Tongue (tissue), 3 donors: ENCODE measurements at places on chromosomes 6 and 20. TPM values are rescaled to one million over a fixed set of nuclear protein-coding genes. Genes with fewer than 3 reads are reported as not detected.

- DNase-seq: no peak
Observed at GRCh38 chr20:1626528-1627199, 6.9 kb upstream of the SIRPB1 start.

- no peak for DNase-seq
Observed at GRCh38 chr6:113524826-113525225, 332.3 kb upstream of the MARCKS start.

DNA sequence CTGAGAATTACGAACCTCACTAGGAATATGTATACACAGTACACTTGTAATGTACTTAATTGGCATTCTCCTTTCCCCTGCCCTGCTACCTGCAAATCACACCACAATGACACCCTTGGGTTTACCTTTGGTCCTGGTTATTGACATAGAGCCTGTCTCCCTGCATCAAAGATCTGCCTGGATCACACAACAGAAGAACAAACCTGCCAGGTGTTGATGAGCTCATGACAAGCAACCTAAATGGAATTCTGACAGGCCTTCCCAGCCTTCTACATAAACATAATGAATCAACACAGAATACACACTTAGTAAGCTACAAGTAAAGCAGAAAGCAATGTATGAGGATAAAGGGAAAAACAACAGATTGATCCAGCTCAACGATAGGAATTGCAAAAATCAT lies 95.6 kb downstream of the HDGFL1 start:
- peak; percentile 11 for DNase-seq

DNA sequence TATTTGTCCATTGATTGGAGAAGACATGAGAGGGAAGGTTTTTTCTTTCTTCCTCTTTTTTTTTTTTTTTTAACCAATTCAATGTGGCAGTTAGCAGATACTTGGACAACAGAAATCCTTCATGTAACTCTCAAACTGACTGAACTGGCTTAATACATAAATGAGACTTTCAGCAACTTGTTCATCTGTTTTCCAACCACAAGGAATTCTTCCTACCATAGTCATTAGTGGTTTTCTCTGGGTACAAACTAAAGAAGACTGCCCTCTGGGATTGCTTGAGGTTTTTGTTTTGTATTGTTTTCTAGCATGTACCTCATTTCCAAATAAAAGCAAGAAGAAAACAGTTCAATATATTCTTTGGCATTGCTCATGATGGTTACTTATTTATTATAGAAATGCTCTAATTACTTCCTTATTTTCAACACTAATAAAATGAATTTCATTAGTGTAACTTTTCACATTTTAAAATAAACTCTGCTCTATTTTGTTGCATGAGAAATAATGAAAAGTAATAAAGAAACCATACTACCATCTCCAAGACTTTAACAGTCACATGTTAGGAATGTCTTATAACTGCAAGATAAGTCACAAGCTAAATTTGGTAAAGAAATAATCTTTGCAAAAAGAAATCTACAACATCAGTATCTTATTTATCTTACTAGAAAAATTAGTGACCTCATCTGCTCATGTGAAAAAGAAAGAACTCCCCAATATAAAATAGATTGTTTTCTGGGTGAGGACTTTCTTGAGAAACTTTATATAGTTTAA lies 52.0 kb downstream of the ME1 start:
- no peak for DNase-seq

GRCh38 chr6:34285448-34286164 lies 36.8 kb upstream of the SMIM29 start:
- DNase-seq: no peak

- DNase-seq: no peak
Observed at GRCh38 chr20:61121661-61122060, 130.4 kb upstream of the CDH4 start.

DNA sequence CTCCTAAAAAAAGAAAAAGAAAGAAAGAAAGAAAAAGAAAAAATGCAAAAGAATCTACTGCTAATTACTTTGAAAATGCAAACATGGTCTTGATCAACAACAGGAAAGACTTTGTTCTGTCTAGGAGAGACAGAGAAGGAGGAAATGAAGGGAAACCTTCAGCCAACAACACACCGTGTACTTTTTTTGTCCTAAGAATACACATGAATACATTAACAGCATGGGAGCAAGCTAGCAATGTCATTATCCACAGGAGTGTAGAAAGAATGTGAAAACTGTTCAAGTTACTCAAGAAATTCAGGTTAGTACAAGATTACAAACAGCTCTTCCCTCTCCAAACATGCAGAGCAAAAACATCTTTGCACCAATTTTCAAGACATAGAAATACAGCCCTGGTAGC lies 326.3 kb downstream of the UBE3D start:
- DNase-seq: no peak

DNA sequence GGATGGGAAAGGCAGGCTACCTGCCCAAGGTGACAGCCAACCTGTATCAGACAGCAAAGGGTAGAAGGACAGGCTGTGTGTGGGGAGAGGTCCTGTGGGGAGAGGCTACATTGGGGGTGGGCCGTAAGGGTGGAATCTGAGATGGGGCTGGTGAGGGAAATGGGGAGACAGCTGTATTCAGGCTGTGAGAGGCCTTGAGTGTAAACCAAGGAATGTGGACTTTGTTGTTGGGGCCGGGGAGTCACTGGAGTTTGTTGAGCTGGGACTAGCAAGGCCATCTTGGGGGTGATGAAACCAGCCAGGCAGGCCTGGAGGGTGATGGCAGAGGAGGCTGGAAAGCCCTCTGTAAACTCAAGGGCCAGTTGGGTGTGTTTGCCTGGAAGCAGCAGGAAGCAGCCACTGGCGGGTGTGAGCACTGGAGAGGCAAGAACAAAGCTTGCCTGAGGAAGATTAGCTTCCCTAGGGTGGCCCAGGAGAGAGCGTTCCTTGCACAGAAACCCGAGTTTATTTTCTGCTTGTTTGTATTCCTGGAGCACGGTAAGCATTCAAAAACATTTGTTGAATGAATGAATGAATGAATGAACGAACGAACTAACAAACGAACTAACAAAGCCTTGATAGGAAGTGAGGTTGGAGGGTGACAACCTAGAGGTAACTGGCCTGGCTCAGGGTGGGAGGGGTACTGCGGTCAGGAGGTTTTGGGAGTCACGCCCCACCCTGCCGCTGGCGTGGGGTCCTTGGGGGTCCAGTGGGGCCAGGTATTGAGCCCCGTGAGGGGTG lies 18.9 kb downstream of the TTBK1 start:
- no peak for DNase-seq

DNA sequence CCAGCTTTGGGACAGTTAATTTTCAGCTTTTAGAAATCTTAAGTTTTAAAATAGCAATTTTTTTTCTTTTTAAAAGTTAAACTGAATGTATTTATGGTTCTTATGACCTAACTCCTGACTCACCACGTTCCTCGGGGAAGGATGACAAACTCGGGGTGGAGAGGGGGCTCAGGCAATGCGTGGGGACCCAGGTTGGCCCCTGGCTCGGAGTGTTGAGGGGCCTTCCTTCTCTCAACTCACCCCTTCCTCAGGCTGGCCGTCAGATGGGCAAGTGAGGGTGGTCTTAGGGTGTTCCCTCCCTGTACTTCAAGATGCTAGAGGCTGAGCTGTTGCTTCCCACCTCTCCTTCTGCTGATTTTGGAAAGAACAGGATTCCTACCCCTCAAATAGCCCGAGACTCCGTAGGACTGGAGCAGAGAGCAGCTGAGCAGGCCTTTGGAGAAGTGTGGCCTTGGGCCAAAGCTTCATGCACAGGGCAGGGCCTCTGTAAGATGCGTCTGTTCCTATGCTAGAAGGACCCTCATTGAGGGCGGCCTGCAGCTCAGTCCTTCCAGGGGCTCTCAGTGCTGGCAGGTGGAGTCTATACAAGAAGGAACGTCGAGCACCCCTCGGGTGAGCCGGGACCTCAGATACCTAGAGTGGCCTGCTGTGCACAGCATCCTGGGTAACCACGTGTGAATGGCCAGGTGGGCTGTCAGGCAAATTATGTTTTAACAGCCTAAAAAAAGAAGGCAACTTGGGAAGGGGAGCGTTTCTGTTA lies 79.3 kb downstream of the TCP11 start:
- no peak for DNase-seq

GRCh38 chr6:135851442-135852271 lies at the start of gene PDE7B:
Gene PDE7B, plus strand, starts transcription at chr6:135851701.
- DNase-seq: peak; percentile 90

DNA sequence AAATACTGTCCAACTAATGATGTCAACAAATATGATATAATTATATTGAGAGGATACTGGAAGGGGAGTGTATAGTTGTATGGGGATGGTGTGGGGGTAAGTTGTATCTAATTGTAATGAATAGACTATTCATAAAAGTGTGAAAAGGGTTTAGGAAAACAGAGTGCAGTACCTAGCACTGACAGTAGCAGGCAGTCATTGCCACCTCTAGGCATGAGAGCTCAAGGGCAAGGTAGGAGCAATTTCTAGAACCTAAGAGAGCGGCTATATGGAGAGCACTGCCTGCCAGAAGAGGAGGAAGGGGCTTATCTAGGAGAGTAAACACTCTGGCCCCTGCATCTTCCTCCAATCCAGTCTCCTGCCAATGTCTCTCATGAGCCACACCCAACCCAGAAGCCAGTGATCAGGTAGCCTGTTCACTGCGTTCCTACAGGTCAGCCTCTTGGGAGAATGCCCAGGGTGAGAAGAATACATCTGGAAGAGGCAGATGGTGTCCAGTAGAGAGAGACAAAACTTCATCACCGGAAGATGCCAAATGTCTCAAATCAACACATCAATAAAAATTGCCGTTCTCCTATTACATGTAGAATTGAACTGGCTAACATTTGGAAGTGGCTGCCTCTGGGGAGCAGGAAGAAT lies 200.0 kb downstream of the LY86 start:
- no peak for DNase-seq

GRCh38 chr6:54694928-54695532 lies 151.5 kb upstream of the FAM83B start:
- DNase-seq: no peak

- no peak for DNase-seq
Observed at GRCh38 chr6:170035901-170036304, 255.0 kb downstream of the DLL1 start.

- no peak for DNase-seq
Observed at GRCh38 chr20:1909097-1909496, 13.9 kb downstream of the SIRPA start.

DNA sequence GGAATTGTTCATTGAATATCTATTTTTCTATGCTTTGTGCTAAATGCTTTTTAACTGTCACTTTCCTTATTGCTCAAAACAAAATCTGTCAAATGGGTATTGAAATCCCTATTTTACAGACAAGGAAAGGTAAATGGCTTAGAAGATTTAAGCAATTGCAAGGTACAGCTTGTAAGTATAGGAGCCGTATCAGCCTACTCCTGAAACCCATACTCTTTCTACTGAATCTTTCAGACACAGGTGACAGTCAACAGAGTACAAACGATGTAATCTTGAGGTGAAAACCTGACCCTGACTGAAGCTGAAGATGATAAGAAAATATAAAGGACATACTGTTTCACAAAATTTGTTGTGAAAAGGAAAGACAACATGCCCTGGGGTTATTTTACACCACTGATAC lies 7.0 kb upstream of the COX7A2 start:
- no peak for DNase-seq

DNA sequence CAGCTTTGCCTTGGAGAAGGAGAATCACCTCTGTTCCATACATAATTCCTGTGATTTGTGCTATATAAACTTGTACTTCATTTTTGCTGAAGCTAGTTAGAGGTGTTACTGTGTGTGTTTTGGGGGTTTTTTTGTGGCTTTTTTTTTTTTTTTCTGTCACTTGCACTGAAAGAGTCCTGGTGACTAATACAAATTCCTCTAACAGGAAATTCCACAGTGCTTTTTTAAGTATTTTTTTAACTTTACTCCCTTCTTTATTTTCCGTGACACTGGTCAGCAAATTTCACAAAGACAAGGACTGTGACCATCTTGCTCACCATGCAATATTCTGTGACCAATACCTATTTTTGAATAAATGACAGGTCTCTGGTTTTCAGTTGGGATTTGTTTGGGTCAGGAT lies 110.5 kb downstream of the ISM1 start:
- DNase-seq: no peak

GRCh38 chr6:110085285-110085684 lies 94.2 kb downstream of the WASF1 start:
- DNase-seq: no peak

GRCh38 chr6:3122823-3123182 lies 4.3 kb downstream of the BPHL start:
- DNase-seq: no peak

GRCh38 chr6:157193443-157193996 lies 129.8 kb downstream of the TMEM242 start:
- DNase-seq: no peak

- DNase-seq: no peak
Observed at GRCh38 chr20:62570897-62571668, 71.2 kb upstream of the SLCO4A1 start.

DNA sequence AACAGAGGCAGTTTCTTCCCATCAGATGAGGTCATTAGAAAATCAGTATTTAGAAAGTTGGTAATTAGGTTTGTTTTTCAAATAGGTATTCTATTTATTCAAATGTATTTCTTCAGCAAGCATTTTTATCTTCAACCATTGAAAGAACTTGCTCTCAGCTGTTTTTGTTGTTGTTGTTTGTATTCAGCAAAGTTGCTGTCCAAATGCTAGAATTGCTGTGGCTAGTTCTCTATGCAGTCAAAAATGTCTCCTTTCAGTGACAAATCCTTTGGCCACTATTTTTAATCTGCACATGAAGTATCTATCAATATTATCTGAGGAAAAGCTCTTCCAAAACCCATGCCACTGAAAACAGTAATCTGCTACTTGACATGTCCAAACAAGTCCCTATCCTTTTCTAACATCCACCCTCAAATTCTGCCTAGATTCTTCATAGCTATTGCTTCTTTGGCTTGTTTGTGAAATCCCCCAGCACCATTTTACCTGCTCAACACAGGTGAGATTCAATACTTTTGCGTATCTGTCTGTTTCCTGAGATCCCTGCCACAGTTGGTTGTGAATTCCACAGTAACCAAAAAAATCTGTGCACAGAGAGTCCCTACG lies 1005.4 kb downstream of the GRIK2 start:
- no peak for DNase-seq

The TAAR9 gene
- not detected for total RNA-seq

The DEFB132 gene
- not detected for total RNA-seq

The KCNK16 gene
- not detected for total RNA-seq

The SPDEF gene
- total RNA-seq: 6.1 TPM

The DDX39B gene
- 319 TPM for total RNA-seq

The SLC17A1 gene
- not detected for total RNA-seq

The TRIM40 gene
- not detected for total RNA-seq

The PTCHD4 gene
- 1.4 TPM for total RNA-seq

The GCLC gene
- total RNA-seq: 29.6 TPM

The LST1 gene
- total RNA-seq: 1.5 TPM

The RBM12 gene
- 52.1 TPM for total RNA-seq
